ENCODE measurements at places on chromosomes 3 and 15. TPM values are rescaled to one million over a fixed set of nuclear protein-coding genes. Genes with fewer than 3 reads are reported as not detected.
A peak's percentile ranks its signal among the peaks of the same experiment; 100 is the strongest.

DNA sequence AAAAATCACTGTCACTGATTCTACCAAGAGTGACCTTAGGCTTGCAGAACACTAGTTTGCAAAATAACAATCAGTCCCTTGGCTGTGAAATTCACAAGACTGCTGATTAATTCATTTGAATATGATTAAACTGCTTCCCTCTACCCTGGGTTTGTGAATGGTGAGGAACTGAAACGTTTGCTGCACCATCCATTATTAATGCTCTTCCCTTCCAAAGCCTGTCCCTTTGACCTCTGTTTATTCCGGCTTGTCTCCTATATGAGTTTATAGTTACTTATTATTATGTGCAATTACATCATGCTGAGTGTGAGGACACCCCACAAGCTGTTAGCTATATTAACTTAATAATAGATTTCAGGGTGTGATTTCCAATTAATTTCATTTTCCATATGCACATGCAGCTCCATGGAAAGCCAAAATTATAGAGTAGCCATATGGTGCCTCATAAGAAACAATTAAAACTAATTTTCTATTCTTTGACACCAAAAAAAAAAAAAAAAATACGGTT is 96.5 kb downstream of the SUCLG2 start:
- no peak for DNase-seq

GRCh38 chr3:122679882-122680474 is 661 bp upstream of the PARP14 start:
- DNase-seq, result peak; percentile 31

DNA sequence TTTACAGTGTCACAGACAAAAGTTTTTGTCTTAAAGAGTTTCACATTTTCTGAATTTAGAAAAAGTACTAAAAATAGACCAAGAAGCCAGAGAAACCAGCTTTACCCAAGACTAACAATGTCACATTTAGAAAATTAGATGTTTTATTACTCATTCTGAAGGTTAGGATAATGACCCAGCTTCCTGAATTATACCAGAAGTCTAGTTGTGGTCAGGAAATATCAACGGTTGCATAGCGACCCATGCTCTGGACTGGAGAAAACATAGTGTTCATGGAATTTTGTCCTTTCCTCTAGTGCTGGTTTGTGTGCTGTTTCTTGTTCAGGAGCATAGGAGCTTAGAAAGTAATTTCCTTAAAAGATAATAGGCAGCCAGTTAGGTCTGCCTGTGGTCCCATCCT is 59.0 kb downstream of the DPPA2 start:
- DNase-seq, result no peak

DNA sequence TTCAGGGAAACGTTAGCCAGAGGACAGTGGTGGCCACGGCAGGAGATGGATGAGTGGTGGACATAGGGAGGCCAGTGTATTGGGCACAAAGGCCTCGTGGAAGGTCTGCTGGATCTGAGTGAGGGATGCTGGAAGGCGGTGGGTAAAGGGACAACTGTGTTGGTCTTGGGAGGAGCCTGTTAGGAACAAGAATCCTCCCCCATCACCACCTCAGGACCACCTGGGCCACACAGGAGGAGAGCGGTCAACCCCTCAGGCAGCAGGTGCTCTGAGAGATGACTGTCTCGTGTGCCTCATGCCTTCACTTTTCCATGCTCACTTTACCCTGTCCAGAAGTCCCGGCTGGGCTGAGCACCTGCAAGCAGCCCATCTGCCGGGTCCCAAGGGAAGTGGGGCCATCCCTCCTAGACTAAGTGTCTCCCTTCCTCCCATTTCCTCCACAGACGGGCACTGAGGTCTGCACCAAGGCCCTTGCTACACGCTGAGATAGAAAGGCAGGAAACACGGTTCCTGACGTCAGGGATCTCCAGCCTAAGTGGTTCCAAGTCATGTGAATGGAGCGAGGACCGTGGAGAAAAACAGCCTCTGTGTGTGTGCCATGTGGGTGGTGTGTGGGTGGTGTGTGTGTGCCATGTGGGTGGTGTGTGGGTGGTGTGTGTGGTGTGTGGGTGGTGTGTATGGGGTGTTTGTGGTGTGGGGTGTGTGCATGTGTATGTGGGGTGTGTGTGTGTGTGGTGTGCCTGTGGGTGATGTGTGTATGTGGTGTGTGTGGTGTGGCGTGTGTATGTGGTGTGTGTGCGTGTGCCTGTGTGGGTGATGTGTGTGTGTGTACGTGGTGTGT is 47.8 kb upstream of the CTSH start:
- no peak for DNase-seq

GRCh38 chr15:99071091-99071680 is 33.7 kb upstream of the SYNM start:
- DNase-seq, result no peak

DNA sequence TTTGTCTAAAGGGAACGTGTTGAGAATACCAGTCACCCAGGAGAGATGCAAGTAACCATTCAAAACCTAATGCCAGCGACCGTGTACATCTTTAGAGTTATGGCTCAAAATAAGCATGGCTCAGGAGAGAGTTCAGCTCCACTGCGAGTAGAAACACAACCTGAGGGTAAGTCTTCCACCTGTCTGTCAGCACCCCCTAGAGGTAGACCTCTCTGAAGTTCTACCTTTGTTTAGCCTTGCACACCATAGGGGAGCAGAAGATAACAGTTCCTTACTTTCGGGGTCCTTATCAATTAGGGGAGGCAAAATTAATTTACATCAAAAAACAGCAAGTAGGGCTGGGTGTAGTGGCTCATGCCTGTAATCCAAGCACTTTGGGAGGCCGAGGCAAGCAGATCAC is 124.4 kb downstream of the HCN4 start:
- DNase-seq, result peak; percentile 42

GRCh38 chr3:46416811-46417510 is 9.9 kb downstream of the CCRL2 start:
- no peak for DNase-seq

GRCh38 chr3:59990915-59991314 is 941.1 kb upstream of the CFAP20DC start:
- DNase-seq, result no peak

DNA sequence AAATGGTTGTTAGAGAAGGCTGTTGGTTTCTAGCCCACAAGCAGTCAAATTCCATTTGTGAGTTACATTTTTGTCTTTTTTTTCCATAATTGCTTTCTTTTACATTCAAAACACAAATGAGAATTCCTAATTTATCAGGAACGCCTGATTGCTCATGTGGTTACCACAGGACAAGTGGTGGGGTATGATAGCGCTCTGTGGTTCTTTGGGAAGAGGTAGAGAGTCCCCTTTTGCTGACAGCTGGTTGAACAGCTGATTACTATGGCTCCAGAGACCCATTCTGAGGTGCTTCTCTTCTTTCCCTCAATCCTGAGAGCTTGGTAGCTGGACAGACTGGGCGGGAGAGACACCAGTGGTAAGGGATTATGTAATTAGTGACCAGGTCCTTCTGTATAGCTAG is 24.4 kb downstream of the CNOT10 start:
- no peak for DNase-seq

DNA sequence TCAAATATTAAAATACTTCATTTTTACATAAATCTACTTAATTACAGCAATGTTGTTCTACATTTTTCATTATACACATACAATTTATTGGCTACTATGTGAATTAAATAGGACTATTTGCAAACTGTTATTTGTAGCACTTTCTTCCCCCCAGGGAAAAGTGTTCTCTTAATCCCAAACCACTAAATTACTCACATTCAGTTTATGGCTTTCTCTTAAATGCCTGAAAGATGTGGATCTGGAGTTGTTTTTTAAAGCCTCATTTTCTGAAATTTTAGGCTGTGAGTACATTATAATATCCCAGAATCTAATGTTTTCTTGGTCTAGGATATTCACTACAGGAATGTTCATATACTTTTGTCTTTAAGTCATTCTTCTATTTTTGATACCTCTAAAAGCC is 32.7 kb downstream of the PRTG start:
- no peak for DNase-seq

DNA sequence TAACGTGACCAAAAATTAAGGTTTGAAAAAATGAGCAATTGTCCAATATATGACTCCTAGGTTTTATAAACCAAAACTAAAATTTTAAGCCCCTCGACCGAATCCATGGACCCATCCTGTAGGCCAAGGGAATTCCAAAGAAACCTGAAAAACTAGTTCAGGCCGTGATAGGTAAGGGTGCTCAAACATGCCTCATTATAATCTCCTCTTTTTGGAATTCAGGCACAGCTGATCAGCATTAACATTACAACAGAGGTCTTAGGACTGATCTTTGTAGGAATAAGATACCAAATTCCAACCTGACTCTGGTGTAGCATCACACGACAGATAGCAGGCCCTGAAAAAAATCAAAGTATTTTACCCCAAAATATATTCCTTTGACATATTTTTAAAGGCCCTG is 155.7 kb downstream of the NEK10 start:
- DNase-seq, result no peak

DNA sequence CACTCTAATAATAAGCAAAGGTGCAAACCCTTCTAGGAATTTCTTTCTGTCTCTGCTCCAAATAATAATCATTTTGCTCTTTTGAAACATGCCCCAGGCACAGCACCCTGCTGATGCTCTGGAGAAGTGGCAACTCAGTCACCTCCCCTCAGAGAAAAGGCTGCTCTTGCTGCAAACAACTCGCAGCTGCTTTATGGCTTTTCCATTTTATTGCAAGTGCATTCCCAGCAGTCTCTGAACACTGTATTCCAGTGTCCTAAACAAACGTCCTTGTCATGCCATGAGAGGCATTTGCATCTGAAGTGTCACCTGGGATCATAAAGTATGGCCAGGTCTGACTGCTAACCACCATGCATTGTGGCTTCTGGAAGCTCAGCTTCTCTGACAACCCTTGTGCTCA is 358.1 kb upstream of the TRIM42 start:
- no peak for DNase-seq

- no peak for DNase-seq
These were observed 25.0 kb downstream of the MCCC1 start for GRCh38 chr3:183074261-183074660.

DNA sequence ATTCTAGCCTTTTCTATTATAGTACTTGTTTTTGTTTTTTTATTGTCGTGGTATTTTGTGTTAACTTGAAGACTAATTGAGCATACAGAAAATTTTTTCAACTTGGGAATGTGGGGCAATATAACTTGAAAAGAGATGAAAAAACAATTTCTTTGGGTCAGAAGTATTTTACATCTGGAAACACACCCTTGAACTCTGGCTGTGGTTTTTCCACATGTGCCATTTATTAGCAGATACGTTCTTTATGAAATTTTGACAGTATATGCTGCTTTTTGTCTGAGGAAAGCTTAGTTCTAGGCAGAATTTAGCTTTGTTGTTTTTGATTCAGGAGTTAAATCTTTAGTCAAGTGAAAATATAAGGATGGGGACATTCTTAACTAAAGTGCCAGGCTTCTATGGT is 44.7 kb downstream of the TCF12 start:
- no peak for DNase-seq

DNA sequence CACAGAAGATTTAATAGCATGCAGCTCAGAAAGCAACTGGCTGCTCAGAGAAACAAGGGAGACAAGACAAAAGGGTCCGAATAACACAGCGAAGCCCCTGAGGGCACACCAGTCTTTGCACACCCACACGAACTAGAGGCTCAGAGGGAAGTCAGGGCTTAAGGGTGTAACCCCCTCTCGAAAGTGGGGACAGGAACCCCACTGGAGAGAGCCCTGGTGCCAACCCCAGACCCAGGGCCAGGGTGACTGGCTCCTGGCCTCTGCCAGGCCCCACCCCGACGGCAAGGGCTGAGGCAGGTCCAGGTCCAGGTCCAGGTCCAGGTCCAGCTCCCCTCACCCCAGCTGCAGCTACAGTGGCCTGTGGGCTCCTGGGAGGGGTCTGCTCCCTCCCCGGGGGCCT is 10.5 kb upstream of the PRR23E start:
- no peak for DNase-seq

DNA sequence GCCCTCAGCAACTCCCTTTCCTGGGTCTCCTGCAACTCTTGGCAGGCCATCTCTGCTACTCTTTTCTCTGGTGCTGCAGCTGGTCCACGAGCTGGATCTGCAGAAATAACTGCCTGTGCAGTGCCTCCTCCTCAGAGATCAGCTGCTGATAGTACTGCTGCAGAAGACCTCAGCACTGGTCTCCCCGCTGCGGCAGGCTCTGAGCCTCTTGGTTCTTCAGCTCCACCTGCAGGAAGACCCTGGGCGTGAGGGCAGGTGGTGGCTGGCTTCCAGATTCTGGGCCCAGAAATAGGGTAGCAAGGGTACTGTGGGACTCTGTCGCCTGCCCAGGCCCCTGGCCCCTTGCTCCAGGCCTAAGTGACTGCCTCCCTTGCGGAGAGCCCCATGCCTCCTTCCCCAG is 79.7 kb upstream of the C2CD4B start:
- no peak for DNase-seq

DNA sequence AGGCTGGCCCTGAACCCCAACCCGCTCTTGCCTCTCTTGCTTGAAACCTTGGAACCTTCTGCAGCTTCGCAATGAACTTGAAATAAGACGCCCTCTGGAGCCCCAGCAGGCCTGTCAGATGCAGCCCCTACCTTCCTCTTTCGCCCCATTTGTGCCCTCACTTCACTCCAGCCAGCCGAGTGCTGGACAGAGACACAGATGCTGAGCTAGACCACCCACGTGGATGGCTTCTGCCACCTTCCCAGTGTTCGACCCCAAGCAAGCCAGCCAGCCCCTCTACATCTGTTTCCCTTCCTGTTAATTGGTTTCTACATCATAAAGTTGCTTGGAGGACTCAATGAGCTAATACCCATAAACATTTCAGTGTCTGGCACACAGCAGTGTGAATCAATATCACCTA is 23.8 kb upstream of the SNRPA1 start:
- DNase-seq, result no peak

DNA sequence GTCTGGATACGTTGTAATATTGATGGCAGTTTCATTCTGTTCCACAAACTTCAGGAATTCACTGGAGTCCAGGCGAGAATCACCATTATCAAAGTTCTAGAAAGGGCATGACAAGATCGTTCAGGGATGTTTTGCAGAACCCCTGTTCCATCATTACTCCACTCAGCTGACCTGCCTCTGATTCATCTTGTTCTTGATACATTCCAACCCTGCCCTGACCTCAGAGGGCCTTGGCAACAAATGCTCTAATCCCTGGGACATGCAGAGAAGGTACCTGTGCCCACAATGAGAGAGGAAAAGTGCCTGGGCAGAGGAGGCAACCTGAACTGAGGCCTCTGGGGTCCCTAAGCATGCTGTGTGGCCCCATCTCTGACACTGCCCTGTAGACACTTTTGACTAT is 45.9 kb downstream of the FSTL1 start:
- no peak for DNase-seq

- peak; percentile 85 for DNase-seq
These were observed 56.7 kb upstream of the BLM start for GRCh38 chr15:90660195-90660998.

GRCh38 chr3:140341203-140341602 is 336.7 kb upstream of the TRIM42 start:
- DNase-seq, result no peak

- no peak for DNase-seq
These were observed 85.5 kb upstream of the ROBO2 start for GRCh38 chr3:76954412-76954811.

The NGRN gene
- 28.3 TPM for total RNA-seq

The MASP1 gene
- not detected for total RNA-seq

The RYR3 gene
- total RNA-seq, result not detected

The TMEM212 gene
- not detected for total RNA-seq

The TNFAIP8L3 gene
- total RNA-seq, result 0.13 TPM

The LMOD3 gene
- not detected for total RNA-seq

The CEMIP gene
- not detected for total RNA-seq

The NOX5 gene
- total RNA-seq, result not detected

The AGBL1 gene
- total RNA-seq, result not detected

The NR2F2 gene
- not detected for total RNA-seq

The RAB6B gene
- 3.3 TPM for total RNA-seq

The CIDEC gene
- not detected for total RNA-seq

The CD80 gene
- 29.5 TPM for total RNA-seq

The LRCH3 gene
- total RNA-seq, result 58.5 TPM

The ARPIN gene
- not detected for total RNA-seq

The TLR9 gene
- 0.83 TPM for total RNA-seq
